Substantia nigra (tissue), 51 donors: ENCODE measurements at places on chromosomes 2 and 18.

DNA sequence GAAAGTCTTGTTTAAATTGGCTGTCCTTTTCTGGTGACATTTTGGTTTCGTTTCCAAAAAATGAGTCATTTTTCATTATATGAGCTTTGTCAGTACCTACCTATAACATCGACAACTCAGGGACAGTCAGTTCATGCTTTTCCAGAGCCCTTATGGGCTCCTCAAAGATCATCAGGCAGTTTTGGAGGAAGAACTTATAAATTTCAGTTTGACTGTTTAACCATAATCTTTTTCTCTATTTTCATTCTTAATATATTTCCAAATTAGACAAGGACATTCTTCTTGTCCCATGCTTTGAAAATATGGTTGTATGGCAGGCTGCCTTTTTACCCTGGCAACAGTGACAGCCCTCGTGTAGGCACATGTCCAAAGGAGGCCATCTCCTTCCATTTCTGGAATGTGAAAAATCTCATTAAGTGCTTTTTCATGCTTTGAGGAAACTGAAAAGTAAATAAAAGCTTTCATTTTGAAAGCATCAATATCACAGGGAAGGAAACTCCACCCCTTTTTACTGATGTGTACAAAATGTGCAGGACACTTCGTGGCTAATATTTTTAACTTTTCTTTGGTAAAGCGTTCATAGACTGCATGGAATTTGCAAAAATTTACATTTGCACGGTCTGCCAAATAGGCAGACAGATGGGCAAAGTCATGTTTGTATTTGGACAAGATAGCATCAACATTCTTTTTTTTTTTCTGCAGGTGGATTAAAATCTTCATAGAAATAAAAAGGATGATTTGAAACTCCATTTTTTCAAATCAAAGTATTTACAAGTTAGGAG is 7.2 kb upstream of the PROC start:
- no peak for DNase-seq

GRCh38 chr2:124639524-124639923 is 614.4 kb downstream of the CNTNAP5 start:
- DNase-seq, result no peak

- DNase-seq, result no peak
Measured at GRCh38 chr2:238440331-238440730, 13.6 kb downstream of the ASB1 start.

DNA sequence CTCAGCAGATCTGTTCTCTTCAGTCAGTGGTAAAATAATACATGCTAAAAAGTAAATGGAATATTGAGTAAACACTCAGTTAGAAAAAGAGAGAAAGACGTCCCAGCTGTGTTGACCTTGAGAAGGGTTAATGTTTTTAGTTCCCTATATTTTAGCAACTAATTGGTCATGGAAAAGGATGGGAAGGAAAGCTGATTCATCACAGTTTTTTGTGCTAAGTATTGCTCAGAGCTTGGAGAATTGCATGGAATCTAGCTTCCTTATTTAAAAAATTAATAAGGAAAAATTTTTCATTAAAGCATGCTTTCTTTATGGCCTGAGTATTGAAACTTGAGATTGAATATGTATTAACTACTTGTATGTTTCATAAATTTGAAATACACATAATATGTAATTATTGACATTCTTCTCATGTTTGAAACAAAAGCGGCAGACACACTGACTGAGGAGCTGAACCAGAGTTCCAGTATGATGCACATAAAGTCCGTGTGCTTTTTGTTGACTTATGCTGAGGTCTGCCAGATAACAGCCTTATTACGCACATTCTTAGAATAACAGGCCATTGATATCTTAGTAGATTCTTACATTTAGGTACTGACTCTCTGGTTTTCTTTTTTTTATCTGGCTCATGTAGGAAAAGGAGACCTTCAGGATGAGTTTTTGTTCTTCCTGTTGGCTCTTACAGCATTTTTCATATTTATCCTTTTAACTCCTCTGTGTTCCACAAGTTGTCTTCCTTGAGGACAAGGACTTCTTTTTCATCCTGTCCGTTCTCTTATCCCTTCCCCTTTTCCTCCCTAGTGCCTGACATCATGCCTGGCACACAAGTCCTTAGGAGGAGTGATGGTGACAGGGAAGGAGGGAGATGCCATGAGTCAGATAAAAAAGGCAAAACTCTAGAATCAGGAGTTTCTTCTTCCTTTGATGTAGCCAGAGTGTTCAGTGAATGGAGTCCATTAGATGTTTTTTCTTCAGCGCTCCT is 194.1 kb downstream of the PTPRM start:
- no peak for DNase-seq

DNA sequence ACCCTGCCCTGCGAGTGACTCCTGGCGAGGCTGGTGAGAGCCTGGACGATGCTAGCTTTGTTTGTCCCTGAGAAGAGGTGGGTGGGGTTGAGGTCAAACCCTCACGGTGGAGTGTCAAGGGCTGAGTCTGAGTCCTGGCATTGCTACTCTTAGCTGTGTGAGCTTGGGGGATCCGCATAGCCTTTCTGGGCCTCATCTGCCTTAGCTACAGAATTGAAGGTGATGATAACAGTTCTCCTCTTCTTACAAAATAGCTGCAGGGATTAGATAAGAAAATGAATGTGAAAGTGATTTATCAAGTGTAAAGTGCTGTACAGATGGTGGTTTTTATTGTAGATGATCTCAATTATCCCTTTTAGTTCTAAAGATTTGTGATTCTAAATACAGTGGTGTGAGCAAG is 144.6 kb downstream of the LPIN1 start:
- no peak for DNase-seq

- DNase-seq, result no peak
Measured at GRCh38 chr2:169303579-169304305, 58.6 kb downstream of the LRP2 start.

- no peak for DNase-seq
Measured at GRCh38 chr2:231655894-231656293, 52.4 kb upstream of the PTMA start.

DNA sequence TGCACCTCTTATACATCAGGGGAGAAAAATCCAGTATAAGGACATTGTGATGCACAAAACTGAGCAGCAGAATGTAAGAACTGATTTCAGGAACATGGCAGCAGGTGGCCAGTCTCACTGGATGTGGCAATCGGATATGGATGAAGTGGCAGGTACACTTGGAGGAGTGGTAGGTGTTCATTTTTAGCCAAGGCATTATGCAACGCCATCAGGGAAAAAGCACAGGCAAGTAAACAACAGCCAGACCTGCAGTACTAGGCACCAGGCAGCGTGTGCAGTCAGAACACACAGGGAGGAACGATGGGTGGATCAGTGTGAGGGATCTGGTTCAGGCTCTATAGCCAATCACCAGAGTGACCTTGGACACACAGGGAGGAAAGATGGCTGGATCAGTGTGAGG is 77.4 kb upstream of the GCFC2 start:
- no peak for DNase-seq

- DNase-seq, result no peak
Measured at GRCh38 chr2:8571301-8571791, 110.5 kb upstream of the ID2 start.

- DNase-seq, result no peak
Measured at GRCh38 chr2:80461505-80462197, 157.1 kb upstream of the LRRTM1 start.

- DNase-seq, result no peak
Measured at GRCh38 chr18:68234676-68235075, 480.2 kb downstream of the TMX3 start.

DNA sequence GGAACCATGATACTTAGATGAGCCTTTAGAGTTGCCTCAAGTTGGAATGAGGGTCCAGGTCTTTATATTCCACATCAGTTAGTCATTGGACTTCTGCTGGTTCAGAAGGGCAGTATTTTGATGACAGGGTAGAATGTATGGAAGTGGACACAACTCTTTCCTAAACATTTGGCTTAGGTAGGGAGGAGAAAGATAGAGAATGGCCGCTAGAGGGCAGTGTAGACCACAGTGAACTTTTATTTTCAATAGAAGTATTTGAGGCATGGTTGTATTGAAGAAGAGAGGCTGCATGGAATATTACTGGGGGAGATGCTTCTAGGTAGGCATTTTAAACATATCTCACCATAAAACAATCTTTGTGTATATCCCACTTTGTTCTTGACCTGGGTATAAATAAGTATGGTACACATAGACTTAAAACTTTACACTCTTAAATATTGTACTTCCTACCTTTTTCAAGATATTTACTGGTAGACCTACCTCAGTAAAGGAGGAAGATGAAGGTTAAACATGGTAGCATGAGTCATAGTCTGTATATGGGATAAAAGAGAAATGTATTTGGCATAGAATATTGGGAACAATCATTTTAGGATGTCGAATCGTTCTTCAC is 497.6 kb upstream of the FAM98A start:
- peak; percentile 7 for DNase-seq

- DNase-seq, result no peak
Measured at GRCh38 chr2:224944707-224945547, 97.3 kb downstream of the DOCK10 start.

GRCh38 chr18:9731380-9731779 is 23.3 kb downstream of the RAB31 start:
- DNase-seq, result no peak

GRCh38 chr18:39113790-39114189 is 1548.2 kb upstream of the CELF4 start:
- DNase-seq, result no peak

- DNase-seq, result no peak
Measured at GRCh38 chr2:39492716-39493115, 55.6 kb upstream of the MAP4K3 start.

GRCh38 chr18:57982372-57983021 is 61.5 kb upstream of the NEDD4L start:
- no peak for DNase-seq

DNA sequence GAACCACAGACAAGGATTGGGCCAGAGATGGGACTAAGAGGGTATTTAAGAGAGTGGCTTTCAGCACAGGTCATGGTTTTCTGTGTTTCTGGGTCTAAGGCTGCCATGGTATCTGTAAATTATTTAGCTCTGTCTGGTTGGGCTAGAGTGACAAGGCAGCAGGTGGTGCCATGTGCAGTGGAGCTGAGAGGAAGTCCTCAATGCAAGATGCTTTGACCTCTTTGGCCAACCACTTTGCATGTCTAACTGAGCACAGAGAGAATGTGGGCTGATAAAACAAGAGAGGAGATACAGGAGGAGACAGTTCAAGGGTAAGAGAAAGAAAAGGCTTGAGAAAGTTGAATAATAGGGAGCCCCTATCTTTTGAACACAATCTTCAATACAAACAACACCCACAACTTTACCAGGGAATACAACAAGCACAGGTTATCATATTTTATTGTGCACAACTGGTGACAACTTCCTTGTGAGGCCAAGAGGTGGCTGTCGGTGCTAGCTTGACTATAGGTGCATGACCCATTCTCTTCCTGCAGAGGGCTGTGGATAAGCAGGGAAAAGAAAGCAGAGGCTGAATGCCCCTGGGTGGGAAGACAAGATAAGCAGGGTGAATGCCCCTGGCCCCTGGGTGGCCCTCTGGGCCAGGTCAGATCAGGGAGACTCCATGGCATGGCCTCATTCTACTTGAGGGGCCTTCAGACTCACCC is 12.3 kb downstream of the FLACC1 start:
- no peak for DNase-seq

DNA sequence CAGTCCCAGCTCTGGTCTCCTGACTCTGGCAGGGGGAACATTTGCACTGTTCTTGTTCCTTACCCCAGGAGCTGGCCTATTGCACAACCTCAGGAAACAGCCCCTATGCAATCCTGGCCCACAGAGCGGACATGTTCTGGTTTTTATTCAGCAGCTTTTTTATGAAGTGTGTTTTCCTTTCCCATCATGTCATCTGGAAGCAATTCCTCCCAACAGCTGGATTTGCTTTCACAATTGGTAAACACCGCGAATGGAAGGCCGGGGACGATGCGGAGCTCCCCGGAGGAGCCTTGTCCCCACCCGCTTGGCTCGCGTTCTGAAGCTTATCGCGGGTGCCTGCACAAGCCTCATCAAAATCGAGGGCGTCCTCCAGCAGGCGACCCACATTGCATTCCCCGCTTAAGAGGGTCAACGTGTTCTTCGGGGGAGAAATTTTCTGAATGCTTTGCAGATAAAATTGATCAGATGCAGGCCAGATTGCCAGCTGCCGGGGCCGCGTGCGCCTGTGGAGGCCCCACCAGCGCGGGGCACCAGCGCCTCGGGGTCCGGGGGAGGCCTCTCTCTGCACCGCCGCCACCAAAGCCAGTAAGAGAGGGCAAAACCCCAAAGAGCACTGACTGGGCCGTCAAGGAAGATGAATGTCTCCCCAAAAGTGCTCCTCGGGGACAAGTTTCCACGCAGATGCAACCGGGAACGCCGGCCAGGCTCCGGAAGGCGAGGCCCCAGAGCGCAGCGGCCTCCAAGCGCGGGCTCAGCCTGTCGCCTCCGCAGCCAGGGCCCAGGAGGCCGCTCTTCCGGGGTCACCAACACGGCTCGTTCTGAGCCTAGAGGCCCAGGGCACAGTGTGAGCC is 60.3 kb upstream of the SP3 start:
- no peak for DNase-seq

DNA sequence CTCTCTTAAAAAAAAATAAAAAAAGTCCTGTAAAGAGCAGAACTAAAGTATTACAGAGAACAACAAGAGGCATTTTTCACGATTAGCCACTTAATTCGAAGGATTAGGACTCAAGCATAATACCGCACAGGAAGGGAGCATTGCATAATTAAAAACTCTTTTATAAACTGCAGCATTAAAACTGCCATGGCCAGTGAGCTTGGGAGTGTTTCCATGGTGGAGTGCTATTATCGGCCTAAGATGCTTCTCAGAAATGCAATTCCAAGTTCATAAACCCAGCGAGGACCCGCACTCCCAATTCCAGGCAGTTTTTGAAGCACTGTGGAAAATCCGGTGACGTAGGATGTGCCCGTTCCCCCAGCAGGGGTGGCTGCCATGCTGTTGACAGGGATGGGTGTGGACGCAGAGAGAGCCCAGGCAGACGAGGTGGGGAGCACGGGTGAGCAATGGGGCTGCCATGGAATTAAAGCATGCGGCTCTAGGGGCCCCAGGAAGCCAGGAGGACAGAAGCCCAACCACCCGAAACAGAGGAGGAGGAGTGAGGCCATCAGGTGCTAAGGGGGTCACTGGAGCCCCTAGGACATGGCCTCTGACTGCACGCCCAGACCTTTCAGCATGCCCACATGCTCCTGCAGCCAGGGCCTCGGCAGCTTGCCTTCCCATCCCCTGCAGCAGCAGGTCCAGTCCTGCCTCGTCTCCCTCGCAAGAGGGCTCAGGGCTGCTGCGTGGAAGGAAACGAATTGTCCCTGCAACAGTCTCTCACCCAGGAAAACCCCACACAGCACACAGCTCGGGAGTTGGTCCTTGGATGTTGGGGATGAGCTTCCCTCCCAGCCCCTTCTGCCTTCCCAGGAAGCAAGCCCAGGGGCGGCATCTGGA is 233.4 kb downstream of the NDUFA10 start:
- no peak for DNase-seq

DNA sequence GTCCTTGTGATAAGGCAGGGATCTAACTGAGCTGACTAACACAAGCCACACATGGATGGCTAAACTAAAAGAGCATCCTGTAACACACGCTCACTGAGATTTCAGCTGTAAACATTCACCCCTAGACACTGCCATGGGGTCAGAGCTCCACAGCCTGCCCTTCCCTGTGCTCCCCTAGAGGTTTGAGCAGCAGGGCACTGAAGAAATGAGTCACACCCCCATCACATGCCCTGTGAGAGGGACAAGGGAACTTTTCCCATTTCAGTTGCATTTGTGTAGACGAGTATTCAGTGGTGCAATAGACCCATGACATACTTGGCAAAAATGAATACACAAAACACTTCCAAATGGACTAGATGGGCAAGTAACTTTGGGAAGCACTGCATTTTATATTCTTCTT is 402.4 kb upstream of the LRRTM1 start:
- DNase-seq, result no peak

GRCh38 chr2:119841550-119841949 is 81.8 kb downstream of the PTPN4 start:
- no peak for DNase-seq

- no peak for DNase-seq
Measured at GRCh38 chr18:30487962-30488361, 554.6 kb downstream of the DSC3 start.
